ENCODE measurements at places on chromosomes 1 and 21.

DNA sequence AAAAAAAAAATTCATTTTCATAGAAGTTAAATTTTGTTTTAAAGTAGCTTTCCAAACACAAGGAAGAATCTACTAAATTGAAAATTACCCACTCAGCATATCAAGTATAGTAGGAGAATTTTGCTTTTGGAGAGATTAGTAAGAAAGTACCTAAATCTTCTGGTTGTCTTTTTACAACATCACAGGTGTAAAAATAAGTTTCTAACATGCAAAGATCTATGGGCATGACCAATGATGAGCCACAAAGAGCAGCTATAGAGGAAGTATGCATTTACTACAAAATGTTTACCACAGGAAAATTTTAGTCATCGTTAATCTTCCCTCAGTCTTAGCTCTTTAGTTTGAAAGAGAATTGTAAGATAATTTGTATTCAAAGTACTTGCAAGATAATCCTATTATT, 28.1 kb downstream of the ANGPTL3 start:
- no peak for DNase-seq

GRCh38 chr1:92480813-92481598, 5.7 kb downstream of the GFI1 start:
- DNase-seq, result no peak

- no peak for DNase-seq
Measured at GRCh38 chr1:221381910-221382623, 359.8 kb downstream of the DUSP10 start.

- no peak for DNase-seq
Measured at GRCh38 chr1:17919525-17920439, 164.6 kb downstream of the ACTL8 start.

DNA sequence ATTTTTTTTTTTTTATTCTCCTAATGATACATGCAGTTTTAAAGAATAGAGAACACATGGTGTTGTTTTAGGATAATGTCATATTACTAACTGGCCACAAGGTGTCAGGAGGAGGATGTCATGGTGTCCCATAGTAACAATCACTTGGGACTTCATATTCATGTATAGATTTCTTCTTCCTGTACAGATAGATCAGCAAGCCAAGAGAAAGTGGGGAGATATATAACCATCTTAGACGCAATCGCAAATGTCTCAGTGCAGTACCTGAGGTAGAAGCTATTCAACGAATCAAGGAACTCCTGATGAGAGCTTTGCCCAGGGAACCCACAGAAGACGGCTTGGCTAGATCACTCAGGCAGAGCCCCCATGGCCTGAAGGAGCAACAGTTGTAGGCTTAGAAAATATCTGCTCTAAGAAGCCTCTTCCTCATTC, 12.3 kb downstream of the OR2T11 start:
- DNase-seq, result no peak

- DNase-seq, result no peak
Measured at GRCh38 chr1:203986887-203987461, 85.9 kb upstream of the SOX13 start.

DNA sequence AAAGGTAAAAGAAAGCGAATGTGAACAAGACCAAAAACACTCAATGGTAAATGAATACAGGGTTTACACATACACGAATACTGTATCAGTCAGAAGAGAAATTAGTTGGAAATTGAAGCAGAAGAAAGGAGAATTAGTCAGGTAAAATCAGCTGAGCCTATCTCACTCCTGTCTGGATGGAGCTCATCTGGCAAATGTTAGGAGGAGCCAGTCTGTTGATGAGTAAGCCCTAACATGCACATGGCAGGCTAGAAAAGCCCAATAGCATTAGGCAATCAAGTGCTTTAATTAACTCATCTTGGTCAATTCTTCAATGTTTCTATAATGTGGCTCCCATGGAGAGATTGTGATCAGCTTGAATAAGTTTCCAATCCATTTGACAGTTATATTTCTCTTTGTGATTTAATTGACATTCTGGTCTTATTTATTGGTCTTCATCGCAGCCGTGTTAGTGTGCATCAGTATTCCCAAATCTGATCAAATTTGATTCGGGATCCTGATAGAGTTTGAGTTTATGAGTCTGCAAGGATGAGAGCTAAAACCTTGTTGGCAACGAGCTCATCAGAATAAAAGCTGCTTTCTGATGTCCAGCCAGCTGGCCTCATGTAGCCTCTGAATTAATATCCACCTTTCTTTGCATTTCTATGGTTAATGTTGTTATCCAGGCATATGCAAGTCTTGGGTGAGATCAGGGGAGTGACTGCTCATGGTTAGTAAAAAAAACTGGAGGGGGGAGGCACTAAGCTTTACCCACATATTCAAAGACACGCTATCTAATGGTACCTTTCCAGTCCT, 22.1 kb upstream of the KCNA10 start:
- no peak for DNase-seq

DNA sequence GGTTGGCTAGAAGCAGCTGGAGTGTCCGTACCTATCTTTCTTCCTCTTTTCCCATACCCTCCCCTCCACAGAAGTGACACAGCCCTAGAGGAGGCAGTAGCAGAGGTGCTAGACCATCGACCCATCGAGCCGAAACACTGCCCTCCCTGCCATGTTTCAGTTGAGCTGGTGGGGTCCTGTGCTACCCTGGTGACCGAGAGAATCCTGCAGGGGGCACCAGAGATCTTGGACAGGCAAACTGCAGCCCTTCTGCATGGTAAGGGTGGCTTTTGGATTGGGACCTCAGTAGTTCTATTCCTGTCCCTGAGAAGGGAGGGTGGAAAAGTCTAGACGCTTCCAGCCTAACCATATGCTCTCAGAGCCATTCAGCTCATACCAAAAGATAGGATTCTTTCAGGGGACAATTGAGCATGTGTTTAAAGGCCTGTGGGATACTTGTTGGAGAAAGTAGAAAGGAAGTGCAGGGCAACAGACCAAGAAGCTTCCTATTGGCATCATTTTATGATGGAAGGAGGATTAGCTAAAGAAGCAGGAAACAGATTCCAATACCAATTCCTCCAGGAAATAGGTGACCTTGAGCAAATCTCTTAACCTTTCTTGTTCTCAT, 11.7 kb upstream of the BNIPL start:
- DNase-seq, result peak; percentile 90

- DNase-seq, result no peak
Measured at GRCh38 chr1:161052899-161053298, 7.1 kb upstream of the USF1 start.

DNA sequence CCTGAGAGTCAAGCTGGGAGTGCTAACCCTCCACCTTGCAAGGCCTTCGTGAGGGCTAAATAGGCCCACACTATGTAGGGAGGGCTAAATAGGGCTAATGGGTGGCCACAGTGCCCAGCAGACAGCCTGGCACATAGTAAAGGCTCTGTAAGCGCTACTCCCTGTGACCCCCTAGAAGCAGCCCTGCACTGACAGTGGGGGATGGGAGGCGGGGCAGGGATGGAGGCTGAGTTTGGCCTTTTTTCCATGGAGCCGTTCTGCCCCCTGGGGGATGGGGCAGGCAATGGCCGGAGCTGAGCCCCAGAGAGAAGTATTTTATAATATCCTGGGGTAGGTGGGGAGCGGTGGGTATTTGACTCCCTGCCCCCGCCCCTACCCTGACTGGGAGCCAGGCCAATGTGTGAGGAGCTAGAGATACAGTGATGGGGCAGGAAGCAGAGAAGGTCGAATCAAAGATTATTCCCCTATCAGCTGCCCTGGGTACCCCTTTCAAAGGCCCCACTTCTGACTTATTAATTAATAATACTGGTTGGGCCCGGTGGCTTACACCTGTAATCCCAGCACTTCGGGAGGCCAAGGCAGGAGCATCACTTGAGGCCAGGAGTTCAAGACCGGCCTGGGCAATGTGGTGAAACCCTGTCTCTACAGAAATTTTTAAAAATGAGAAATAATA, 42.3 kb downstream of the LACTBL1 start:
- DNase-seq, result peak; percentile 73

DNA sequence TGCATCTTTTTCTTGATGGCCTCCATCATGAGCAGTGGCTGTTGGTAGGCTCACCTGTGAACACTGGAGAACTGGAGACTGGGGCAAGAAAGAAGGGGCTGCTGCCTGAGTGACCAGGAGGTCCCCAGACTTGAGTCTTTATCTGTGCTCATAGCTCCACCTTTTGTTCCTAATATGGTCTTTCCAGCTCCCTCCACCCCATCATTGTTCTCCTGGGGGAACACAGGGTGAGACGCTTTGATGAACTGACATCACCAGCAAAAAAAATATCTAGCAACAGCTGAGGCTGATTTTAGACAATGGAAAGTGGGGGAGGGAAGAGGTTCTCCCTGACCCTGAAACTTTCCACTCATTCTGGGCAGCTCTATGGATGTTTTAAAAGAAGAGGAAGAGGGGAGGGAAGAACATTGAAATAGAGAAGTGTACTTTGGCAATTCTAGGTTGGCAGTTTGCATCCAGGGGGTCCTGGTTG, at the start of gene TPM3:
TPM3 (minus strand) TSS at position 111 of the 472 bp plus-strand sequence; CDS start at position 29, 82 bp downstream.
- no peak for DNase-seq

- DNase-seq, result no peak
Measured at GRCh38 chr1:223667484-223668182, 2.1 kb upstream of the CAPN8 start.

DNA sequence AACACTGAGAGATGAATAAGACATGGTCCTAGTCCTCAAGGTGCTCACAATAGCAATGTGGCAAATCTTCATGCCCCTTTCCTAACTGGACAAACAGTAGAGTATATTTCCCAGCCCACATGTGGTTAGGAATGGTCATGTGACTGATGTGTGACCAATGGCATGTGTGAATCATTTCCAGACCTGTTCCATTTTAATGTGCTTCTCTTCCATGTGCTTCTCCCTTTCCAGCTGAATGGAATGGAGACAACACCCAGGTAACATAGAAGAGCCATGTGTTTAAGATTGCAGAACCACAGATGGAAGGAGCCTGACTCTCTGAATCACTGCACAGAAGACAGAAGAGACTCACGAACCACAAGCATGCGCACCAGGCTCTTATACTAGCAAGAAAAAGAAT, 409.9 kb upstream of the NFIA start:
- no peak for DNase-seq

DNA sequence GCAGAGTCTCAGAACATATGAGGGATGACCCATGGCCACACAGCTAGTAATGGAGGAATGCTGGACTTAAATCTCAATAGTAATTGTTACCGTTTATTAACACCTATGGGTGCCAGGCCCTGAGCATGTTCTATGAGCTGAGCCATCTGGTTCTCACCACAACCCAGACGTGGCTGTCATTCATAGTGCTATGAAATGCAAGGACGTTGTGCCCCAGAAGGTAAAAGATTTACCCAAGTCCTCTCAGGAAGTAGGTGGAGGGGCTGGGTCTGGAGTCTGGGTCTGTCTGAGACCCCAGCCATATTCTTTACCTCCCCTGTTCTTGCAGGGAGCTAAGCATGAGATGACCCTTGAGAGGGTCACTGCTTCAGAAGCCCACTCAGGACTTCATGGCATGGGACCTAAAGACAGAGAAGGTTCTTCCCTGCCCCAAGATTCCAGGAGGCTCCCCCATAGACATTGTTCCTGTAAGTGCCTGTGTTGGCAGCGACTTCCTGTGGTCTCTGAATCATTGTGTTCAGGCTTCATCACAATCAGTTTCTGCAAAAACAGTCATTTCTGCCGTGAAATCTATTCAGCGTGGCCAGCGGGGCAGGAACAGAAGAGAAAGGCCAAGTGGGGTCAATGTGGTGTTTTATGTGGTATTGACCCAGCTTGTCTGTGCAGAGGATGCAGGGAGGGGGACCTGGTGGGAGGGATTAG, 475.4 kb downstream of the PTPRU start:
- no peak for DNase-seq

DNA sequence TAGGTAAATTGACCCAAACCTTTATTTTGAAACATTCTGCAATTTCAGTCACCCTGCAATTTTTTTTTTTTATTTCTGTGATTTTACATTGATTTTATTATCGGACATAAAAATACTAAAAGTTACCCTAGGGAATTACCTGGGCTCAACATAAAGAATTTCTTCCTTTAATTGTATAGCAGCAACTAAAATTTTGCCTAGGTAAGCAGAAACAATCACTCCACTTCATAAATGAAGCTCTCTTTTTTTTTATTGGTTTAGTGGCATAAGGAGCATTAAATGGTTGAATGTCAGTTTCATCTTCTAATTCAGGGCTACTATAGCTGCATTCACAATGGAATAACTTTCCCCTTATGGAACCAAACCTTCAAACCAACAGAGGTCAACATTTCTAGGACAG, 15.3 kb upstream of the OR2M4 start:
- no peak for DNase-seq

GRCh38 chr1:208475449-208475848, 231.3 kb upstream of the PLXNA2 start:
- peak; percentile 68 for DNase-seq

DNA sequence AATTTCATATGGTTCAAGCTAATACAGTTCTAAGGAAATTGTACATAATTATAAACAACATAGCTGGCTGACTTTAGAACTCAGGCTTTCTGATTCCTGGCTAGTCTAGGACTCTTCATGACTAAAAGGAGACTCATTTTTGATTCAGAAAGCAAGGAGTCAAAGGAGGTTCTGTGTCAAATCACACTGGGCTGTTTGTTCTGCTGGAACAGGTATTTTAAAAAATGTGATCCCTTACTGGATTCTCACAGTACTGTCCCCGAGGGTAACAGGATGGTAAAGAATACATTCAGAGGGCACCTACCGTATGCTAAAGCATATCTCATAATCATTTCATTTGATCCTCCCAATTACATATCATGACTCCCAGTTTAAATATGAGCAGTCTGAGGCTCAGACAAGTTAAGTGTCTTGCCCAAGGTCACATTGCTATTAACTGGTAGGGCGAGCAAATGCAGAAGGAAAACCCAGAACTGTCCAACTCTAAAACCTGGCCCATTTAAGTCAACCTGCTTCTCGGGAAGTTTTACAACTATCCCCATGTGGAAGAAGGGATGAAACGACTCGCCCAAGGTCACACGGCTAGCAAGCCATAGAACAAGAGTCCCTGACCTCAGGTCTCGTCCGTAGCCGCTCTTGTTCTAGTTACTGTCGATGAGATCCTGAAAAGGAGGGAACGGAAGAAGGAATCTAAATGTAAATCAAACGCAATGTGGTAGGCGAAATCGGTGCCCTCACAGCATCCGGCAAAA, 675 bp downstream of the MYSM1 start:
- no peak for DNase-seq

GRCh38 chr1:25971066-25971810, 26.6 kb downstream of the PAFAH2 start:
- DNase-seq, result no peak

DNA sequence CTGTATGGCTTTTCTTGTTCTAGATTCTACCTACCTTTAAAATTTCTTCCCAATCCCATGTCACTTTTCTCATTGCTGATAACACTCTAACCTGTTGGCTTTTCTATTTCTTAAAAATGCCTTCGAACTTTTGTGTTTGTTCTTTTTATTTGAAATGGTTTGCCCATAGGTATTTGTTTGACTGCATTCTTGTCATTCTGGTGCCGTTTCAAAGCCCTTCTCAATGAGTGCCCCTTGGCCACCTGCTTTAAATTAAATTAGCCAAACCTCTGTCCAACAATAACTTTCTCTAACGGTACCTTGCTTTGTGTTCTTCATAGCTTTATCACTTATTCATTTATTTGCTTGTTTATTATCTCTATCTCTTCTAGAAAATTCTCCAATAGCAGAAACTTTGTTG, 38.9 kb downstream of the KCTD3 start:
- DNase-seq, result no peak
